Kidney capillary endothelial cell (primary cell): ENCODE measurements at places on chromosomes 12 and 14.

- no peak for DNase-seq
These were observed 74.0 kb upstream of the PLXNC1 start for GRCh38 chr12:94074216-94074979.

GRCh38 chr14:69750495-69750894 lies 16.4 kb upstream of the SRSF5 start:
- DNase-seq = no peak

GRCh38 chr14:34981743-34982420 lies 910 bp upstream of the SRP54 start:
- DNase-seq = peak; percentile 52

DNA sequence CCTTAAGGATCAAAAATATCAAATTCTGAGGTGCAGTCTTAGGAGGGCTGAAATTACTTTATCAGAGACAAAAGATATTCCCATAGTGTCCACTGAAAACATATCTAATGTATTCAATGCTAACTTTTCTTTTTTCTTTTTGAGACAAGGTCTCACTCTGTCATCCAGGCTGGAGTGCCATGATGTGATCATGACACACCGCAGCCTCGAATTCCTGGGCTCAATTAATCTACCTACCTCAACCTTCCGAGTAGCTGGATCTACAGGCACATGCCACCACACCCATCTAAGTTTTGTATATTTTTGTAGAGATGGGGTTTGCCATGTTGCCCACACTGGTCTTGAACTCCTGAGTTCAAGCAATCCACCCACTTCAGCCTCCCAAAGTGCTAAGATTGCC lies 68.3 kb downstream of the ZC3H14 start:
- no peak for DNase-seq

DNA sequence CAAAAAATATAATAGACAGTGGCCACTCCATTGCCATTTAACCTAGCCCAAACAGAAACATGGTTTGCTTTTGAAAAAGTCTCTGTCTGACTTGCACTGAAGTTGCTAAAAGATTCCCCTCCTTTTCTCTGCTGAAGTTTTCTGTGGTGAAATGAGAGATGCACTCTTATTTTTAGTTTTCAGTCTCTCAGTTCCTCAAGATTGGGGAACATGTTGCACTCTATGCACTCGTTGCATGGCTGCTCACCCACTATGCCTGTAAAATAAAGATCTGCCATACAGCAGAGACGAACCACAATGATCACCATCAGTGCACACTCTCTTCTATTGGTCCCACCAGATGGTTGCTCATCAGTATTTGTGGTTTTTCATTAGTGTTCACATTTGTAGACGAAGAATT lies 13.1 kb upstream of the DAAM1 start:
- no peak for DNase-seq

DNA sequence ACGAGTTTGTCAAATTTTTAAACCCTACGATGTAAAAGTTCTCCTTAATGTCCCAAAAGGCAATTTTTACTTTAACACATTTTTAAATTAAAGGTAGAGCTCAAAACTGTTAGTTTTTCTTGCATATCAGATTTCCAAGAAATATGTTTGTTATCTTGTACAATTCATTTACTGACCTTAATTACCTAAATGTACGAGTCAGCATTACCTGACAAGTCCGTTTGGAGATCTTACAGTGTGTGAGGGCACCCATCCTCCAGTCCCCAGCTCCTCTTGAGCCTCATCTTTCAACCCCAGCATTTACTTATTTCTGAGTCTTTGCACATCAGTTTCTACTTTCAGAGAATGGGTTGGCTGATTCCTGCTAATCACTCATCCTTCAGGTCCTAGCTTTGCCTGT lies 23.7 kb downstream of the PPM1H start:
- no peak for DNase-seq
